ENCODE measurements at places on chromosomes 7 and 10.

- no peak for DNase-seq
Observed at GRCh38 chr7:44103923-44104859, at the start of gene AEBP1. Gene AEBP1 (plus strand): TSS chr7:44104345. CDS start chr7:44104666, 321 bp downstream.

DNA sequence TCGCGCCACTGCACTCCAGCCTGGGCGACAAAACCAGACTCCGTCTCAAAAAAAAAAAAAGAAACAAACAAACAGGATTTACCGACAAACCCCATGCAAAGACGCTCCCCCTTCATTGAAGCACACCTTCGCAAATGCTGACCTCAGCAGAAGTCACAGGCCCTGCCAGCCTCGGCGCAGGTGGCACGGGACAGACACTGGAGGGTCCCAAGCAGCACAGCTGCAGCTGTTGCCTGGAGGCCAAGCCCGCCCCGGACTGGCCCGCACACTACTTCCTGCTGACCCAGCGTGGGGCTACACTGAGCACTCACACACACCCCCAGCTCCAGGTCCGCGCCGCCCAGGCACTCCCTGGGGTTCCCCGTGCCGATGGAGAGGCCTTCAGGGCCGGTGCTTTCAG lies 31.2 kb downstream of the SNX8 start:
- DNase-seq = no peak

DNA sequence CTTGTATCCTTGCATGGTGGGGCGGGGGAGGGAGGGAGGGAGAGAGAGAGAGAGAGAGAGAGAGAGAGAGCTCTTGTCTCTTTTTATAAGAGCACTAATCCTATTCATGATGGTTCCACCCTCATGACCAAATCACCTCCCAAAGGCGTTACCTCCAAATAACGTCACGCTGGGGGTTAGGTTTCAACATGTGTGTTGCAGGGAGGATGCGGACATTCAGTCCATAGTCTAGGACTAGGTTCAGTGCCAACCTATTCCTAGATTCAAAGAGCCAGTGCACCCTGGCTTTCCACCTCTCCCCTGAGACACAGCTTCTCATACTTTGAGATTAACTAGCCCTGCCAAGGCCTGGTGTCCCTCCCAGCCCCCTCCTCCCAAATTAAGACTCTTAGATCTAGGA lies 123.0 kb downstream of the GRK5 start:
- no peak for DNase-seq

- no peak for DNase-seq
Observed at GRCh38 chr10:29600821-29601220, 34.0 kb downstream of the SVIL start.

DNA sequence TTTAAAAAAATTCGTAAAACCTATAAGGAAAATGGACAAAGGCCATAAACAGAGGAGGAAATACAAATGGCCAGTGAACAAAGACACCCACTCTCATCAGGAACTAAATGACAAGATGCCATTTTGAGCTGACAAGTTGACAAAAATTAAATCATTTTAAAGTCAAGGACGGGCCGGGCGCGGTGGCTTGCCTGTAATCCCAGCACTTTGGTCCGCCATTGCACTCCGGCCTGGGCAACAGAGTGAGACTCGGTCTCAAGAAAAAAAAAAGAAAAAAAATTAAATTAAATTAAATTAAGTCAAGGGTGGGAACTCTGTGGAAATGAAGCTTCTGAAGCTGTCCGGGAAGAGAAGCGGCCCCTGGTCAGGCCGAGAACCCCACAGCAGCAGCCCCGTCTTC lies 1.2 kb upstream of the NOM1 start:
- no peak for DNase-seq

DNA sequence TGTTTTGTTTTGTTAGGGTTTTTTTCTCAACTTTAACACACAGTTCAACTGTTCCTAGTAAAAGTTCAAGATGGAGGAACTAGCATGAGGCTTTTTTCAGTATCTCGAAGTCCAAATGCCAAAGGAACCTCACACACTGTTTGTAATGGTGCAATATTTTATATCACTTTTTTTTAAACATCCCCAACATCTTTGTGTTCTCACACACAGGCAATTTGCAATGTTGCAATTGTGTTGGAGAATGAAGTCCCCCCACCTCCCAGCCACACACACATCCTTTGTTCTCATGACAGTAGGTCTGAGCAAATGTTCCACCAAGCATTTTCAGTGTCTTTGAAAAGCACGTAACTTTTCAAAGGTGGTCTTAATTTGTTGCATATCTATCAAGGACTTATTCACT lies 120.9 kb downstream of the TWIST1 start:
- DNase-seq = no peak

DNA sequence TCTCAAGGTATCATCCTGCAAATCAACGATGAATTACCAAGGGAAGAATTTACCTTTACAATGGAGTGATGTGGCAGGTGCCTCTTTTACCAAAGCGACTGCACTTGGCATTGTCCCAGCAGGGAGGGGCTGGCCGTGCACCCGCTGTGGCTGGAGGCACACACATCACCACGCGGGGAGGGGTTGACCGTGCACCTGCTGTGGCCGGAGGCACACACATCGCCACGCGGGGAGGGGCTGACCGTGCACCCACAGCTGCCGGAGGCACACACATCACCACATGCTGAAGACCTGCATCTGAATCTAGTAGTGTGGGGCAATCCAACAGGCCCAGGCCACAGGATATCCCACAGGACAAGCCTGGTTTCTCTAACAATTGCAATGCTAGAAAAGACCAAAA lies 493.5 kb downstream of the DNAJB6 start:
- DNase-seq = no peak

DNA sequence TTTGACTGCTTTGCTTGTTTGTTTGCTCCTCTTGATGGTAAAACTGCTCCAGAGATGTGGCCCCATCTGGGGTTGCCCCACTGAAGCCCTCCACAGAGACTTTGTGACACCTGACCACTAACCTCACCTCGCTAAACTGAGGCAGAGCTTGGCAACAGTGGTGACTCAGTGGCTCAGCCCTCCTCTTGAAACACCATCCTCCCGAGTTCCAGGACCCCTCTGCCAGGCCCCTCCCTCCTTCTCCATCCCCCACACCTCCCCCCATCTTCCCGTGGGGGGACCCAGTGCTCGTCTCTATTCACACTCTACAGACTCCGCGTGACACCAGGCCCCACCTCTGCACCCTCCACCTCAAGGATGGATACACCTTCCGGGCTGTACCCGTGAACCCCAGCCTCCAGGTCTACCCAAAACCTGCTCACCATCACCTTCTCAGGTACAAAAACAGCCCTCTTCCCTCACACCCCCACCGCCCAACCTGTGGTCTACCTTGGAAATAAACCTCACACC lies 19.0 kb upstream of the RET start:
- DNase-seq = no peak

- no peak for DNase-seq
Observed at GRCh38 chr10:45064998-45065397, 64.3 kb downstream of the ZNF22 start.

DNA sequence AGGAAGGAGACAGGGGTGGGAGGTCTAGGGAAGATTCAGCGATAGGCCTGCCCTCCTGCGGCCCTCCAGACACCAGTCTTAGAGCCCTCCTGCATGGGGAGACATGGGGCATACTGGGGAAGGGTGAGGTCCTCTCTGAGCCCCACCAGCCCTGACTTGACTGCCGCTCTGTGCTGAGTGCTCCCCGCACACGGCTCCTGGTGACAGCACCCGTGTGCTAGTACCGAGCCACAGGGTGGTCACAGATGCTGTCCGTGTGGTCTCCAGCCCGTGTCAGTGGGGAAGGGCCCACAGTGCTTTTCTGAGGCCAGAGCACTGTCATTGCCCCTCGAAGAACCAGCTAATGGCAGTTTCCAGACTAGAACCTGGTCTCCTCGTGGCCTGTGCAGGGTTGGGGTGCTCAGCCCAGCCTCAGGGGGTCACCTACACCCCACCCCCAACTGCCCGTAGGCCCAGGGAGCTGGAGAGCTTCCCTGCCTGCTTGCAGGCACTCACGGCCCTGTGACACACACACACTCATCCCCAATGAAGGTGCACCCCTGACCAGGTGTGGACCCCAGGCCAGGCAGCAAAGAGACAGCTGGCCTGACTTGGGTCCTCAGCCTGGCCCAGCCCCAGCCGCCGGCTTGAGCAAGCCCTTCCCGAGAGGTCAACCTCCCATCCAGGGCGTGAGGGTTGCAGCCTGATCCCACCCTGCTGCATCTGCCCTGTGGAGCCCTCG lies 86.0 kb upstream of the RET start:
- no peak for DNase-seq

- DNase-seq = no peak
Observed at GRCh38 chr7:23545493-23545892, 13.7 kb upstream of the TRA2A start.

GRCh38 chr7:49264530-49264929 lies 340.2 kb downstream of the CDC14C start:
- no peak for DNase-seq

DNA sequence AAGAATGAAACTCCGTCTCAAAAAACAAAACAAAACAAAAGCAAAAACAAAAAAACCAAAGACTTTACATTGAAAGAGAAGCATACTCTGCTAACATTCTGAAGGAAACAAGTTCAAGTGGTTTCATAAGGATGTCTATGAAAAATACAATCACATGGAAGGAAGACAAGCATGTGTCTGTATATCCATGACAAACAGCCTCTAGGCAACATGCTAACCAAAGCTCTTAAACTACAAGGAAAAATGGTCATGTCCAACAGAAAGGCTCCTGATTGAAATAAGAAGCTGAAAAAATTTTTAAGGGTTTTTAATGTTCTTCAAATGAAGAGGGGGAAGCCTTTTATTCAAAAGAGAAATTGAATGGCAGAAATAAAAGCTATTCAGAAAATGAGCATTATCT lies 64.9 kb downstream of the UBE2H start:
- DNase-seq = no peak

GRCh38 chr10:97714401-97715258 lies 1.1 kb downstream of the MARVELD1 start:
- DNase-seq = no peak

GRCh38 chr10:672203-672602 lies 17.3 kb downstream of the DIP2C start:
- DNase-seq = no peak

DNA sequence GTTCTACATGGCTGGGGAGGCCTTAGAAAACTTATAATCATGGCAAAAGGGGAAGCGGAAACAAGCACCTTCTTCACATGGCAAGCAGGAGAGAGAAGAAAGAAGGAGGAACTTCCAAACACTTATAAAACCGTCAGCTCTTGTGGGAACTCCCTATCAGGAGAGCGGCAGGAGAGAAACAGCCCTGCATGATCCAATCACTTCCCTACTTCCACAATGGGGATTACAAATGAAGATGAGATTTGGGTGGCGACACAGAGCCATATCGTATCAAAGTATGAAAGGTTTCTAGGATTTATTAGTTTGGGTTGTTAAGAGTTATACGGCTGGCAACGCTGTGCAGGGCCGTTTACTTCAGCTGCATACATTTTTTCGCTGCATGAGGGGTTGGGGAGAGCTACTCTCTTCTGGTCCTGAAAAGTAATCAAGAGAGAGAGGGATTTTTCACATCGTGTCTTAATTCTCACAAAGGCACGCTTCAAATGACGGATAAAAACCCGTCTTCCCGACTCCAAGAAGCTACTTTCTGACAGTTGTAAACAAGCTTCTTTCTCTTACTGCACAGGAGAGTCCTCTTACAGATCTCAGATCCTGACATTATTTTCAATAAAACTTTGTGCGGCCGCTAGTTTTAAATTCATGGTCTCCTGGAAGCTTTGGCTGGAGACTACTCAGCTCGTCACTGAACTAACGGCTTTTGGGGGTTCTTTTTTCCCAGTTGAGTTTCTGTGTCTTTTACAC lies 751 bp upstream of the GTPBP10 start:
- DNase-seq = no peak

- no peak for DNase-seq
Observed at GRCh38 chr7:155371884-155372781, 74.5 kb downstream of the INSIG1 start.

DNA sequence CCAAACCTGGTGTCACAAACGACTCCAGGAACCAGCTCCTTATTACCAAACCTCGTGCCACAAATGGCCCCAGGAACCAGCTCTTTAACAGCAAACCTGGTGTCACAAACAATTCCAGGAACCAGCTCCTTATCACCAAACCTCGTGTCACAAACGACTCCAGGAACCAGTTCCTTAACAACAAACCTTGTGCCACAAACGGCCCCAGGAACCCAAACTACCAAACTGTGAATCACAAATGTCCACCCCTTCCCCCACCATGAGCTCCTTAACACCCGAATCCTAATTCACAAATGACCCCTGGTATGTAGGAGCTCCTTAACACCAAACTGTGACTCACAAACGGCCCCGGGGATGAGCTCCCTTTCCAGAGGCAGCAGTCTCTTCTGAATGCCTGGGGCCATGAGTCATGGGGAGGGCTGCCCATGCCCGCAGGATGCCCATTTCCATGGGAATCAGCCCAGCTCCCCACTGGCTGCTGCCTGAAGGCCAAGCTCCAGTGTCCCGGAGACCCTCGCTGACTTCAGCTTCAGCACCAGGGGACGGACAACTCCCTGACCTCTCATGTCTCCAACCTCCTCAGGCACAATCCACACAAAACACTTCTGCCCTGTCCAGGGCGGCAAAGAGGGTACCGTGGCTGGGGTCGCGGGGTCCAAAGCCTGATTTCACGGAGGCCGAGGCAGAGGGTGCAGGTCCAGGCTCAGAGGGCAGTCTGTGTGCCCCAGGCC lies 213.1 kb downstream of the ELFN1 start:
- DNase-seq = no peak

DNA sequence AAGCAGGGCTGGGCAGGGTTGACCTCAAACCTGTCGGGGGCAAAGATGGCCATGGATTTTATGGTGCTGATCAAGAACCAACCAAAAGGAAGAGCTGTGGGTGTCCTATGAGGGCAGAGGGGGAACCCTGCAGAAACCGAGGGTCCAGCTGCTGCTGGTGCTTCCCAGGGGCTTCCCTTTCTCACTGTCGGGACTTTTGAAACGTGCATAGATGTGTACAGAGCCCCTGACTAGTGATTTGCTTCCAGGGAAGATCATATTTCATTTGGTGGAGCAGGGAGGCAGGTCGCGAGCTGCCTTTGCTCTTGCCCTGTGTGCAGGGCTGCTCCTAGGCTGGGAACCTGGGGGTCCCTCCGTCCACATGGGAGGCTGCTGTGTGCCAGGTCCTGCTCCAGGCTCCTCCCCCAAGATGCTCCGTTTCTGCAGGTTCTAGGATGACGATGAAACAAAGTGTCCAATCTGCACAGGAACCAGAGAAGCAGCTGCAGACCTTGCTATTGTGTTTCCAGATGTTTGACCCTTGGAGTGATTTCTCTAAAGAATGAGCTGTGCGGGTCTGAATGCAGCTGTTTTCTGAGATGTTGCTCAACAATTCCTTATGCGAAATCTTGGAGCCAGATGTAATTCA lies 9.4 kb upstream of the INPP5A start:
- DNase-seq = no peak

DNA sequence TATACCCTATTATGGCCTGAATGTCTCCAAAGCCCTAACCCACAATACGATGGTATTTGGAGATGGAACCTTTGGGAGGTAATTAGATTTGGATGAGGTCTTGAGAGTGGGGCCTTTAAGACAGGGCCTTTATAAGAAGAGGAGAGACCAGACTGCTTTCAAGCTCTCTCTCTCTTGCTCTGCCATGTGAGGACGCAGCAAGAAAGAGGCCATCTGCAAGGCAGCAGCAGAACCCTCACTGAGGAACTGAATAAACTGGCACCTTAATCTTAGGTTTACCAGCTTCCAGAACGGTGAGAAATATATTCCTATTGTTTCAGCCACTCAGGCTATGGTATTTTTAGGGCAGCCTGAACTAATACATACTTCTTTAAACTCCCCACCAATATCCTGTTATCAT lies 2.0 kb upstream of the GNAI1 start:
- no peak for DNase-seq
